ENCODE measurements at places on chromosomes 5 and 9. TPM values are rescaled to one million over a fixed set of nuclear protein-coding genes. Genes with fewer than 3 reads are reported as not detected.

BSPRY gene
- not detected for total RNA-seq

SLC23A1 gene
- total RNA-seq: not detected

HAPLN1 gene
- total RNA-seq: 2.9 TPM

ORM2 gene
- total RNA-seq: not detected

ZNG1F gene
- total RNA-seq: 7.5 TPM

Measured in glutamatergic neuron (in vitro differentiated cells).